ENCODE measurements at places on chromosomes 2 and 18.

DNA sequence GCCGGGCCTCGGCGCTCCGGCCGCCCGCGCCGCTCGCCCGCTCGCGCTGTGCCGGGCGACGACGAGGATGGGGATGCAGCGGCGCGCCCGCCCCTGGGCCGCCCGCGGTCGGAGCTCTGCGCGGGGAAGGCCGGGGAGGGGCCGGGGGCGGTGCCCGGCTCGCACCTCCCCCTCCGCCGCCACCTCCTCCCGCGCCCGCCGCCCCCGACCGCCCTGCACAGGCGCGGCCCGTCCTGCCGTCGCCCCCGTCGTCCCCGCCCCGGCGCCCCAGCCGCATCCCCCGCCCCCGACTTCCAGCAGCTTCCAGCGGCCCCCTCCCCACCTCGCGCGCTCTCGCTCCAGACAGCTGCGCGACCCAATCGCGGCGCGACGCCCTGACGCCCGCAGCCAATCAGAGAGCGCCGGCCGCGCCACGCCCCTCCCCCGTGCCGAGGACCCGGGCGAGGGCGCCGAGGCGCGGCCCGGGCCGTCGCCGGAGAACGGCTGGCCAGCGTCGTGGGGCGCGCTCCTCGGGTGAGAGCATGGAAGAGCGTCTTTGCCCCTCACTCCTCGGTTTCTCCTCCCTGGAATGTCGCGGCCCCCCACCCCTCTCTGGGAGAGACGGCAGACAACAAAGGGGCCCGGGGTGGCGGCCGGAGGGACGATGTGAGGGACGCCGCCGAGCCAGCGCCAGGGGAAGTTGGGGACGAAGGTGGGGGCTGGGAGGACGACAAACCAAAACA, at the start of gene MBOAT2:
MBOAT2 (minus strand) TSS at position 69 of the 722 bp plus-strand sequence. CDS start 70 bp downstream, outside the sequence.
- DNase-seq = peak; percentile 36

DNA sequence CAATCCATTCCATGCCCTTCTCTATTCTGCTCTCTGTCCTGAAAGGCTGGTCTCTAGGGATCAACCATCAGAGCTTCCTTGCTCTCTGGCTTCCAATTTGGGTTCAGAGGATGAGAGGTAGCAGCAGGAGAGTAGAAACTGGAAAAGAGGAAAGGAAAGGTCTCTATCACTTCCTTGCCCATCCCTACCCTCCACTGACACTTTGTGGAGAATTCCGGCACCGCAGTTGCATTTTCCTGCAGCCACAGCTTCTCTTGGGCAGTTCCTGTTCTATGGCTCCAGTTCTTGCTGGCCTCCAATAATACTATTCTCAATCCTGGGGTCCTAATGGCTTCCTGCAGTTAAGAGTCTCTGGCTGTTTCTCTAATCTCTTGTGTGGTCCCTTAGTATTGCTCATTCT, 13.3 kb upstream of the IMPACT start:
- no peak for DNase-seq

DNA sequence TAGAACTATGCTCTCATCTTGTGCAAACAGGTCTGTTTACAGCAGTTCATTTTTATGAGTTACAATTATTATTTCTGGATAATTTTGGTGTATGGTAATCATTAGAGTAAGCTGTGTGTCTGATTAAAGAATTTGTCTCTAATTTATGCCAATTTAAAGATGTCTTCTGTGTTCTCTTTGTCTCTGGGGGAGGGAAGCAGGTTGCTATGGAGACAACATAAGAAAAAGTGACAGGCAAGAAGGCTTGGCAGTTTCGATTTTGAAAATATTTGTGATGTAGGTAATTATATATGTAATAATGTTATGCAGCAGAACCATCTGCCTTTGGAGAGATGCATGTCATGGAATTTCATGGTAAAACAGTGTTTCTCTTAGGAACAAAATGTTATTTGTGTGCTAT, 78.2 kb downstream of the SH3RF3 start:
- no peak for DNase-seq

- DNase-seq = no peak
Measured at GRCh38 chr18:36702401-36703013, 126.3 kb downstream of the TPGS2 start.

DNA sequence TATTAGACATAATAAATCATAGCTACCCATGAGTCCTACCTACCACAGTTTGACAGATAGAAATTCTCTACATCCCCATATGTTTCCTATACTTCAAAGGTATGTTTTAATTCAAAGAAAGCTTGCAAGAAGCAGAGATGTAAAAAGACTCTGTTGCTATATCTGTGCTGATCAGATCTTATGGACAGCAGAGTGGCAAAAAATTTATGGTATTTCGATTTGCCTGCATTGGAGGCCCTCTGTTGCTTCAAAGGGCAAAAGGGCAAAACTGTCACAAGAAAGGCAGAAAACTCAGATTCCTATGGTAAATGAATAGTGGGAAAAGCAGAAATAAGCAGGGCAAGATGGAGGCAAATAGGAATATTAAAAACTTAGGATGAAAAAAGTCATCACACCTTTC, 447.8 kb upstream of the SPHKAP start:
- no peak for DNase-seq

DNA sequence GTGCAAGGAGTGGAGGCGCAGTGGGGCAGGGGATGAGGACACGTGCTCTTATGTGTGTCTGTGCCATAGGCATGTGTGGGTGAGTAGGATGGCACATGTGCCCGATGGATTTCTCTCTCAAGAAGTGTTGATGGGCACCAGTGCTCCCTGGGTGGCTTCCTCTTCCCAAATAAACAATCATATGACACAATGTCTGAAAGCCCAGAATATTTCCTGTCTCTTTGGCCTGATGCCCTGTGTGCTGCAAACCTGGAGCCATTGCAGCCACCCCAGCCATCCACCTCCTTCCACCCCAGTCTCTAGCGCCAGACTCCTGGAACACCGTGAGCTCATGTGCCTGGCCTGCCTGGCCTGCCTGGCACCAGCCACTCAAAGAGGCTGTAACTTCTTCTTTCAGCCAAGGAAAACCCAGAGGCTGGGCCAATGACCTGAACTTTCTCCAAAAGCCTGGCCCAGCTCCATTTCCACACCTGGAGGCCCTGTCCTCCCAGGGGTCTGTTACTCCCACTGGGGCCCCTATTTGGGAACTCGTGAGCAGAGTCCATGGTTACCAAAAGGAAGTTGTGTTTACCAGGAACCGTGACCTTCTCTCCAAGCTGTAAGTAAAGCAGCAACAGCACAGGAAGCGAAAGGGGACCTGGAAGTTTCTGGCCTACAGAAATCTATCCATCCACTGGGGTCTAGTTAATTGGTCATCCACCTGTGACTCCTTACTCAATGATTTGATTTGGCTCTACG, 9.5 kb upstream of the ZBTB7C start:
- DNase-seq = no peak

DNA sequence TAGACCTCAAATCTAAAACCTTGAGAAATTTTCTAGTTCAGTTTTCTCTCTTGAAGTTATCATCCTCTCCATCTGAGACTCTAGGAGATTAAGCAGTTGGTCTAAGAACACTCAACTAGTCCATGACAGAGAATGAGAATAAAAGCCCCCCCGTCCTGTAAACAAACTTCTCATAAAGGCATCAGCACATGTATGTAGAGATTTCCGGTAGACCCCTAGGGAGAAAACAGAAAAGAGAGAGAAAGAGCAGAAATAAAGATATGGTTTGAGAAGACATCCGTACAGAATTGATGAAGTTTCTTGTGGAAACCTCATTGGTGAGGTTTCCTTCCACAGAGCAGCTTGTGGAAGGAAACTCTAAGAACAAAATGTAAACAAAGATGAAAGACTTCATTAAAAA, 3.2 kb upstream of the GPR155 start:
- no peak for DNase-seq

DNA sequence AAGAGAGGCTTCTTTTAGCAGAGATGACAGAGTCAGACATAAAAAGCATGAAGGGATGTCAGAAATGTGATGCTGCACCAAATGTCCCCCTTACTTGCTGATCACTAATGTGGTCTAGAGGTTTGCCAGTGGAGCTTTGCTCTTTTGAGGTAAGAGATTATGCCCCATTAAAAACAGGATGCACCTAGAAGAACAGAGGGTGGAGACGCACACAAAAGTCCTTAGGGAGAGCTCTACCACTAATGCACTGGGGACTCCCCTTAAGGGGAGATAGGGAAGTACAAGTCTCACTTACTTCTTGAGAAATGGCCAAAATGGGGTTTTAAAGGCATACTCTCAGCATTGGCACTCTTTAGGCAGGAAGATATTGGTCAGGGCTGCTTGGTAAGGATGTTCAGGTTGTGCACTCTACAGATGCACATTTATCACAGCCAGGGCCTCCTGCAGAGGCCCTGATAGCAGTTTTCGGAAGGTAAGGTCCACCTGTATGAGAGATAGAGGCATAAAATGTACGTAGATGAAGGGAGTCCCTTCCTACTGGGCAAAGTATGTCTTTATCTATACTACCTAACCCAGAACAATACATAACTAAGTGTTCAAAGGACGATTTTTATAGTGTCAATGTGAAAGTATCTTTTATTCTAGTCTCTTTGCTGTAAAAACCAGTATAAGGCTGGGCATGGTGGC, 17.0 kb upstream of the SCYGR1 start:
- no peak for DNase-seq

GRCh38 chr2:105545730-105546627, 147.1 kb upstream of the FHL2 start:
- peak; percentile 42 for DNase-seq

- no peak for DNase-seq
Measured at GRCh38 chr2:127712999-127713398, 11.7 kb downstream of the SFT2D3 start.

DNA sequence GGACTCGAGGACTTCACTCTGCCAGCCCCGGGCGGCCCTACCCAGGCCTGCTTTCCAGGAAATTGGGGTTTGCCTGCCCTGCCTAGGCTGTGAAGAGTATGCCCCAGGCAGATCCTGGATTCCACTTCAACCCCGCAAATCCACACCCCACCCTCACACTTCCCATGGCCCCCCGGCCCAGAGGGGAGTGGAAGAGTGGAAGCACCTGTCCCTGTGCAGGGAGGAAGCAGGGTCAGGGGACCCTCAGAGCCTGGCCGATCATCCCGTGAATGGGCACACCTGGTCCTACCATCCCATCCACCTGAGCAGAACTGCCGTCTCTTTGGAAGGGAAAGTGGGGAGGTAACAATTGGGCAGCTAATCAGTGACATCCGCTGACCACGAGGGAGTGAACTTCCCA, 245.2 kb downstream of the EIPR1 start:
- no peak for DNase-seq

DNA sequence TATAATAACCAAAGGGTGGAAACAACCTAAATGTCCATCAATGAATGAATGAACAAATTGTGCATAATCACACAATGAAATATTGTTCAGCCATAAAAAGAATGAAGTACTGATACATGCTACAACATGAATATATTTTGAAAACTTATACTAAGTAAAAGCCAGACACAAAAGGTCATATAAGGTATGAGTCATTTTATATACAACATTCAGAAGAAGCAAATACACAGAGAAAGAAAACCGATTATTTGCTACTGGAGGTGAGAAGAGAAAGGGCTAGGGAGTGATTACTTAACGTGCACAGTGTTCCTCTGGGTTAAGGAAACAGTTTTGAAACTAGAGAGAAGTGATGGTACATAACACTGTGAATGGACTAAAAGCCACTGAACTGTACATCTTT, 105.3 kb downstream of the GORASP2 start:
- DNase-seq = no peak
